ENCODE measurements at places on chromosomes 16 and 17.

- H3K4me1 ChIP-seq: no peaks in the 10 kb centered on the region
- H3K27me3 ChIP-seq: no peaks in the 10 kb centered on the region
- no peak overlapping the region for H3K27ac ChIP-seq
- no peak overlapping the region for H3K4me3 ChIP-seq
- peak; percentile 56 for DNase-seq
Measured at GRCh38 chr17:62109378-62109902, 44.4 kb upstream of the MED13 start.

GRCh38 chr16:29745853-29746345 is at the start of gene C16orf54:
C16orf54 (minus strand) TSS chr16:29745990; CDS start chr16:29744951, 1,039 bp downstream.
- peaks cover 61% of the 10 kb centered on the region for H3K4me1 ChIP-seq
- peak within 1 kb of the TSS; percentile 94 for H3K27ac ChIP-seq
- H3K4me3 ChIP-seq: peak within 1 kb of the TSS; percentile 56
- DNase-seq: no peak

GRCh38 chr17:14557480-14557879 is 256.6 kb downstream of the HS3ST3B1 start:
- no peaks in the 10 kb centered on the region for H3K4me1 ChIP-seq
- no peak overlapping the region for H3K27ac ChIP-seq
- H3K36me3 ChIP-seq: no peaks in the 10 kb centered on the region
- H3K4me3 ChIP-seq: no peak overlapping the region
- no peaks in the 10 kb centered on the region for H3K27me3 ChIP-seq

- peak overlapping the region; percentile 52 for H3K27ac ChIP-seq
- no peaks in the 10 kb centered on the region for H3K27me3 ChIP-seq
- no peaks in the 10 kb centered on the region for H3K36me3 ChIP-seq
- DNase-seq: no peak
- H3K4me1 ChIP-seq: peaks cover 21% of the 10 kb centered on the region
- no peak overlapping the region for H3K4me3 ChIP-seq
Measured at GRCh38 chr16:17396762-17397498, 73.8 kb downstream of the XYLT1 start.

GRCh38 chr17:57788725-57789124 is 43.6 kb upstream of the CCDC182 start:
- H3K36me3 ChIP-seq: no peaks in the 10 kb centered on the region
- H3K27ac ChIP-seq: no peak overlapping the region
- no peak for DNase-seq
- peaks cover 19% of the 10 kb centered on the region for H3K27me3 ChIP-seq

- H3K27me3 ChIP-seq: peaks cover 45% of the 10 kb centered on the region
- H3K4me3 ChIP-seq: no peak overlapping the region
- DNase-seq: peak; percentile 87
- H3K36me3 ChIP-seq: no peaks in the 10 kb centered on the region
Measured at GRCh38 chr16:4313563-4314531, 2.0 kb upstream of the GLIS2 start.

DNA sequence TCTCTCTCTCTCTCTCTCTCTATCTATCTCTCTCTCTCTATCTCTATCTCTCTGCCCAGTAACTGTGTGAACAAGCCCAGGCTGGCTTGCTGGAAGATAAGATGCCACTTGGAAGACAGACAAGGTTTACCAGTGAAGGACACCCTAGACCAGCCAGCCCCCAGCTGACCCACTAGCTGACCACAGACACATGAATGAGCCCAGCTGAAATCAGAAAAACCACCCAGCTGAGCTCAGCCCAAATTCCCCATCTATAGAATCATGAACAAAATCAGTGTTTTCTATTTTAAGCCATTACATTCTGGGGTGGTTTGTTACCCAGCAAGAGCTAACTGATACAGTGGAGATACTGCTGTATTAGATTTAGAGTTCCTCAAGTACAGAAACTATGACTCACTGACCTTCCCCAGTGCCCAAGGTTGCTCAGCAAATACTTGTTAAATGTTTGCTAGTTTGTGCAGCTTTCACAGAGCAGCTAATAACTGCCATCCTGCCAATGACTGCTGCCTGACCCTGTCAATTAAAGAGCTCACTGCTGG is 18.0 kb downstream of the EMP2 start:
- peaks cover 83% of the 10 kb centered on the region for H3K4me1 ChIP-seq
- H3K36me3 ChIP-seq: no peaks in the 10 kb centered on the region
- DNase-seq: no peak

- H3K27me3 ChIP-seq: no peaks in the 10 kb centered on the region
- no peaks in the 10 kb centered on the region for H3K4me1 ChIP-seq
- no peak for DNase-seq
- no peak within 1 kb of the TSS for H3K27ac ChIP-seq
Measured at GRCh38 chr17:41008811-41009210, at the start of gene KRTAP3-1. KRTAP3-1 (minus strand) TSS chr17:41009128; CDS start chr17:41009074, 54 bp downstream.

GRCh38 chr17:42016941-42017865 is at the start of gene DNAJC7:
DNAJC7 (minus strand) TSS chr17:42017439; CDS start chr17:42017416, 23 bp downstream.
- peak within 1 kb of the TSS; percentile 96 for H3K4me3 ChIP-seq
- no peaks in the 10 kb centered on the region for H3K36me3 ChIP-seq
- peak within 1 kb of the TSS; percentile 94 for H3K27ac ChIP-seq
- DNase-seq: peak; percentile 89
- H3K4me1 ChIP-seq: peaks cover 21% of the 10 kb centered on the region

GRCh38 chr17:7593296-7593695 is 3.4 kb upstream of the SOX15 start:
- no peak for DNase-seq
- no peaks in the 10 kb centered on the region for H3K27me3 ChIP-seq
- H3K4me3 ChIP-seq: no peak overlapping the region
- H3K27ac ChIP-seq: no peak overlapping the region

- H3K4me1 ChIP-seq: peaks cover 4% of the 10 kb centered on the region
- no peak overlapping the region for H3K27ac ChIP-seq
- no peaks in the 10 kb centered on the region for H3K36me3 ChIP-seq
- no peaks in the 10 kb centered on the region for H3K27me3 ChIP-seq
Measured at GRCh38 chr16:73149334-73149733, 101.4 kb upstream of the ZFHX3 start.

GRCh38 chr17:78374189-78374588 is 4.3 kb upstream of the PGS1 start:
- H3K4me3 ChIP-seq: no peak overlapping the region
- peak overlapping the region; percentile 99 for H3K27ac ChIP-seq
- DNase-seq: no peak
- peaks cover 47% of the 10 kb centered on the region for H3K4me1 ChIP-seq

- no peak for DNase-seq
- no peak overlapping the region for H3K4me3 ChIP-seq
- H3K27ac ChIP-seq: no peak overlapping the region
- H3K4me1 ChIP-seq: no peaks in the 10 kb centered on the region
Measured at GRCh38 chr16:73280388-73280787, 232.5 kb upstream of the ZFHX3 start.

- no peaks in the 10 kb centered on the region for H3K36me3 ChIP-seq
- no peak overlapping the region for H3K4me3 ChIP-seq
- H3K27ac ChIP-seq: no peak overlapping the region
Measured at GRCh38 chr17:79217473-79218135, 143.0 kb downstream of the ENGASE start.

DNA sequence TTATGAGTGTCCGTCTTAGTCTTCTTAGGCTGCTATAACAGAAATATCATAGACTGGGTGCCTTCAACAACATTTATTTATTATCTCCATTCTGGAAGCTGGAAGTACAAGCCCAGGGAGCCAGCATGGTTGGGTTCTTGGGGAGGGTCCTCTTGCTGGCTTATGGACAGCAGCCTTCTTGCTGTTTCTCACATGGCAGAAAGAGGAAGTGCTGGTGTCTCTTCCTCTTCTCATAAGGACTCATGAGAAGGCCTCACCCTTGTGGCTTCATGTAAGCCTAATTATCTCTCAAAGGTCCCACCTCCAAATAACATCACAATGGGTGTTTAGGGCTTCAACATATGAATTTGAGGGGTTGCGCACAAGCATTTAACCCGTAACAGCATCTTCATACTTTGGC is 207.0 kb upstream of the COX10 start:
- no peak for DNase-seq
- no peaks in the 10 kb centered on the region for H3K36me3 ChIP-seq
- H3K27ac ChIP-seq: no peak overlapping the region
- no peak overlapping the region for H3K4me3 ChIP-seq

DNA sequence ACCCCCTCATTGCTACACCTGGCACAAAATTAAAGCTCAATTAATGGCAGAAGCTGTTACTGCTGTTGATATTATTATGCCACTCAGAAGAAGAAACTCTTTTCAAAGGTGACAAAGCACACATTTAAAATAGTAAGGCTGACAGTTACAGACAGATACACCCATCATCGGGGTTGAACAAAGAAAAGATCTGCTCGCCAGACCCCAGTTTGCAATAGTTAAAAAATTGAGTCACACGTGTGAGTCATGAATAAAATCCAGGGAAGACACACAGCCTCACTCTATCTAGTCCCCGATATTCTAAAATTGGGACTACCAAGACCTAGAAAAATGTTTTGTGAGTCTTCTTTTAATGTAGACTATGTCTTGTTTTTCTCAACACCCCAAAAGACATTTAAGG is 330.0 kb upstream of the SOX9 start:
- no peak for DNase-seq
- H3K4me3 ChIP-seq: no peak overlapping the region
- no peaks in the 10 kb centered on the region for H3K4me1 ChIP-seq
- no peak overlapping the region for H3K27ac ChIP-seq

DNA sequence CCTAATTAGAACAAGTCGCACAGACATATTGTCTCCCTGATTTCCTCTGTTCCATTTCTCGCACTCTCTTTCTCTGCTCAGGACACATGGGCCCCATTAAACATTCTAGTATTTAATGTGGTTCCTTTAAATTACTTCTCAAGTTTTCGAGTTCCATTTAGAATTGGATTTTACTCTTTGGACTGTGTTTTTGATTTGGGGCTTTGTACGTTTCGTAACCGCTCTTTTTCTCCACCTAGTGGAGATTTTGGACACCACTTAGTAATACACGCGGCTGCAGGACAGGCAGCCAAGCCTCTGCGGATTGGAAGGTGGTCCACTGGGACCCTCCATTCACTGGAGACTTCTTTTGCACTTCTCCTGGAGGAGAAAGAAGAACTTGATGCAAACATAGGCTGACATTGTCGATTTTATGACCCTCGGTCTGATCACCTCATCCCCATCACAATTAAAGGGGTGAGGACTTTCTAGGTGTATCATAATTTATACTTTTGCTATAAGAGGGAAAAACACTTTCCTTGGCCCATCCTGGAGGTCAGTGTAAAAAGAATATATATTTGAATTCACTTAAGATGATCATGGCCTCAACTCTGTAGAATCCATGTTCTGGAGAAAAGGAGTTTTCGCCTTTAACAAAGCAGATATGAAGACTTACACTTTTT is 85.7 kb downstream of the NOG start:
- no peak overlapping the region for H3K4me3 ChIP-seq
- peaks cover 14% of the 10 kb centered on the region for H3K4me1 ChIP-seq
- H3K27ac ChIP-seq: no peak overlapping the region
- H3K36me3 ChIP-seq: no peaks in the 10 kb centered on the region
- peaks cover 14% of the 10 kb centered on the region for H3K27me3 ChIP-seq

- H3K27ac ChIP-seq: no peak overlapping the region
- H3K36me3 ChIP-seq: peaks cover 34% of the 10 kb centered on the region
- no peaks in the 10 kb centered on the region for H3K27me3 ChIP-seq
- peaks cover 5% of the 10 kb centered on the region for H3K4me1 ChIP-seq
- DNase-seq: no peak
Measured at GRCh38 chr16:1357906-1358566, 6.3 kb downstream of the GNPTG start.

DNA sequence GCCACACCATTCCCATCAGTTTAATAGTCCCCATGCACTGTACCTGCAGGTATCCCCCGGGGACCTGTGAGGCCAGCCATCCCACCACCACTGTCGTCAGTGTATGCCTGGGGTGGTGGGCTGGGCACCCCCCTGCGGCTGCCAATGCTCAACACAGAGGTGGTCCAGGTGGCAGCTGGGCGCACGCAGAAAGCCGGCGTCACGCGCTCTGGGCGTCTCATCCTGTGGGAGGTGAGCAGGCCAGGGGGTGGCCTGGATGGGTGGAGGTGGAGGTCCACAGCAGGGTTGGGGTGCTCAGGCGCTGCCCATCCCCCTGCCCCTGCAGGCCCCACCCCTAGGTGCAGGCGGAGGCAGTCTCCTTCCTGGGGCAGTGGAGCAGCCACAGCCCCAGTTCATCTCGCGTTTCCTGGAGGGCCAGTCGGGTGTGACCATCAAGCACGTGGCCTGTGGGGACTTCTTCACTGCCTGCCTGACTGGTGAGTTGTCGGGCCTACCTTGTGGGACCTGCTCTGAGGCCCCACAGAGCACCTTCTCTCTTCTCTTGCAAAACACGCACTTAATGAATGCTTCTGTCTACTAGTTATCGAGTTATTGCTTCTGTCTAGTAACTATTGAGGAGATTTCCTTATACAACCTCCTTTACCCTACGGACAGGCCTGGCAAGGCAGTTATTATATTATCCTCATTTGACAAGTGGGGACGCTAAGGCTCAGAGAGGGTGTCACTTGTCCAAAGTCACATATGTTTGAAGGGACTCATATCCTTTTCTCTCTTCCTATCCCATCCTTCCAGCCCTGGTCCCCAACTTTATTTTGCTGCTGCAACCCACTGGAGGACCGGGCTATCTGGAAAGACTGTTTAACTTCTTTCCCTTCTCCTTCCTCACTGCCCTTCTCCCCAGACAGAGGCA is 5.8 kb upstream of the TRAF4 start:
- DNase-seq: no peak
- no peaks in the 10 kb centered on the region for H3K36me3 ChIP-seq
- no peaks in the 10 kb centered on the region for H3K4me1 ChIP-seq
- H3K27me3 ChIP-seq: no peaks in the 10 kb centered on the region
- no peak overlapping the region for H3K27ac ChIP-seq

DNA sequence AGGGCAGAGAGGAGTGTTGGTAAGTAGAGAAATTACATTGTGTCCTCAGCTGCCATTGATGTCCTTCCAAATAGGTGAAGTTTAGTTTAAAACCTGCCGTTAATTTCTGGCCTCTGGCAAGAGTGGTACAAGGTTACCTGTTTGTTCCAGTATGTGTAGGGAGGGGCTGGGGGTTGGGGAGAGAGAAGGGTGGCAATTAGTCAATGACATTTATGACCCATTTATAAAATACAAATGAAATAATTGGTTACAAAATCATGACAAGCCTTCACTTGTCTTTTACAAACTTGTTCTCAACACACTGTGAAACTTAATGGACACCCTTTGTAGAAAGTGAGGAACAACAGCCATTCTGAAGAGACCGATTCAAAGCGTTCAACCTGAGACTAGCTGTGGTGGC is 281.0 kb downstream of the FTO start:
- no peaks in the 10 kb centered on the region for H3K4me1 ChIP-seq
- no peak overlapping the region for H3K4me3 ChIP-seq
- H3K27ac ChIP-seq: no peak overlapping the region

DNA sequence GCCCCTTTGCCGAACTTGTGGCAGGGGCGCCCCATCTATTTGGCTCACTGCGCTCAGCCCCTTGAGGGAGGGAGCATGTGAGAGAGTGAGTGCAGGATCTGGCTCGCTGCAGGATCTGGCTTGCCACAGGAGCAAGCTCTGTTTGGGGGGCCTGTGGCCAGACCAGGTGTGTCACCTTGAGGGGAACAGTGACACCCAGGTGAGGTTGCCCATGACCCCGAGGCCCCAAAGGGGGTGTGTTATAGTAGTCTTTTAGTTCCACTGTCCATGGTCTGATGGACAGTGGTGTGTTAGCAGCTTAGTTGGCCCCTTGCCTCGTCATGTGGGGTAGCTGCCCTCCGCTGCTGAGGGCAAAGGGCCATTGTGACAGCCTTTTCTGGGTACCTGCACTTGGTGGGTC is 41.6 kb downstream of the CCDC42 start:
- H3K27me3 ChIP-seq: no peaks in the 10 kb centered on the region
- peaks cover 8% of the 10 kb centered on the region for H3K4me1 ChIP-seq
- no peak overlapping the region for H3K4me3 ChIP-seq
- no peaks in the 10 kb centered on the region for H3K36me3 ChIP-seq

Measured in left lung (tissue), 14 donors.